Stimulated activated CD4-positive, alpha-beta T cell treated with anti-CD3 and anti-CD28 coated beads, Interleukin-4, amount 100 ng/mL, for 1 hour (primary cell): ENCODE measurements at places on chromosomes 4 and X.

GRCh38 chr4:52751487-52751911, 274 bp upstream of the ERVMER34-1 start:
- peak; percentile 3 for DNase-seq

DNA sequence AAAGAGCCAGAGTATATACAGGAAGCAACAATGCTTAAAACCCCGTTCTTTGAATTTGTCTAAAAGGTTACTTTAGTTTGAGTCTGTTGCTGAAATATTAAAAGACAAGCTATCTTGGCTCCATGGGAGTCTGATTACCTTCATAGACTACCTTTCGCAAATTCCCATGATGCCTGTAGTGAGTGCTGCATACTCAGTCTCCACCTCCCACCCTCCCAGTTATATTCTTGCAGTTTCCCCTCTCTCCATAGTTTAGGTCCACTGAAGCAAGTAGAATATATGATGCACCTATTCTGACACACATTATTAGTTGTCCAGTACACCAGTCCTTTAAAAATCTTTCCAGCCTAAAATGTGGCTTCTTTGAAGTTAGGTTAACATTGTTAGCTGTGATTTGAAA, 2.4 kb downstream of the CNKSR2 start:
- DNase-seq: no peak

DNA sequence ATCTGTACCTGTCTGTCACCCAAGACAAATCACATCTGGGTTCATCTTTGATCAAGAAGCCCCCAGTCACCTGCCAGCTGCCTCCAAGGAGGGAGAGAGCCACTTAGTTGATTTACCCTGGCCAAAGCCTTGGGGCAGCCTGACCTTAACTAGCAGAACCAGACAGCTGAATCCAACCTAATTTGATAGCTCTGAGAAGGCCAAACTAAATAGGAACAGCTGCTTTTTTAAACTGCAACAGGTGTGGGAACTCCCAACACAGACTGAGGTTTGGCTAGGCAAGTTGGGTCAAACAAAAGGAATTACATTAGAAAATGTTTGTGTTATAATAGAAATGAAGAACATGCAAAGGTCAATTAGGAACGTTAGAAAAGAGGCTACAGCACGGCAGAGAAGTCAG, 375.7 kb downstream of the NLGN4X start:
- DNase-seq: no peak

DNA sequence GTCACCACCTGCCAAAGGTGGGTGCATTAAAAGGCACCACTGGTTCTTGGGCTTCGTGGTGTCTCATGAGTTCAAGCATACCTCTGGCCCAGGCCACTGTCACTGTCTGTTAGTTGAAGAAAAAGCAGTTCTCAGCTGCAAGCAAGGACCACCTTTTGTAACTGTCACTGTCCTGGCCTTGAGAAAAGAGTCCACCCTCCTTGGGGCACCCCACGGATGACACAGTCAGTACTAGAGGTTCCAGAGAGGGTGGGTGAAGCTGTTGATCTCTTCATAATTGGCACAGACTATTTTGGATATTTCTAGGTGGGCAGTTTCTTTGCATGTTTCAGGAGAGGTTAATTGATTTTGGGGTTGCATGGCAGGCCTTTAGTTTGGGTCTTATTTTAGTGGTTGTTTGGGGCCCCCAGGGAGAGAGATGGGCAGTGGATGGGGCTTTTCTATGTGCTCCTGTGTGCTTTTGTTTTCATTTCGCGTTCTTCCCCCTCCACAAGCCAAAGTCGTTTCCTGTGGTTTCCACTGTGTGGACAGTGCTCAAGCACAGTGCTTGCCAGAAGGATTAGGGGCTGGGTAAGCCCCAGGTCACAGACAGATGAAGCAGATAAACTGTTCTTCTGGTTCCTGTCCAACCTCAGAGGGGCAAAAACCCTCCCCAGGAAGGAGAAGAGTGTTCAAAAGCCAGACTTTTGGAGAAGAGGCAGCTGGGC, 156.2 kb upstream of the PPP1R2C start:
- DNase-seq: no peak

DNA sequence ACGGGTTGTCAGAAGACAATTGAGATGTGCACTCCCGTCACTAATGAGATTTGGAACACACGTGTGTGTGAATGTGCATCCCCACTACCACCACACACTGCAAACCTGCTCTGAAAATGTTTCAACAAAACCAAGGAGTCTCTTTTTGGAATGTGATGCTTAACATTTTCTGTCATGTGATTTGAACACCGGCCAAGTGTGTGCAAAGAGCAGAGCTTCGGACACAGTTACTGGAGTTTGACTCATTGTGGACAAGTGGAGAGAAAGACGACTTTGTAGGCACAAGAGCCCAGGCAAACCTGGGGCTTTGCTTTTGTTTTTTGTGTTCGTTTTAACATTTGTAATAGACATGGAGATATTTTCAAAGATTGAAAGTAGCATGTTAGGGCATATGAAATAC, 49.2 kb downstream of the CCKAR start:
- no peak for DNase-seq

- DNase-seq: no peak
Measured at GRCh38 chr4:19623866-19624265, 627.8 kb upstream of the SLIT2 start.

DNA sequence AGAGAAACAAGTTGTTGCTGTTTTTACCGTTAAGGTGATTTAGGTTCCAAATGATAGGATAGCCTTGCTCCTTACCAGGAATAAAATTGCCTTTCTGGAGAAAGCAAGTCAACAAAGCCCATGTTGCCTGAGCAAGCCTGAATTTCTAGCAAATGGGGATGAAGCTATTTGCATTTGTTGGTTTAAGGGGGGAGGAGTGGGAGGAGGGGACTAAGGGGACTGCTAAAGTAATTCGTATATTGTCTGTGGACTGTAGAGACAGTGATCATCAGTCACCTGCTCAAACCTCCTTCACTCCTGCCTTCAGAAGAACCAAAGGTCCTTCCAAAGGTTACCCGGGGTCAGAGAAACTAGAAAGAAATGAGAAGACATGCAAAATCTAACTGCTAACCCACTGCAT, 65.8 kb downstream of the SCML2 start:
- DNase-seq: no peak

DNA sequence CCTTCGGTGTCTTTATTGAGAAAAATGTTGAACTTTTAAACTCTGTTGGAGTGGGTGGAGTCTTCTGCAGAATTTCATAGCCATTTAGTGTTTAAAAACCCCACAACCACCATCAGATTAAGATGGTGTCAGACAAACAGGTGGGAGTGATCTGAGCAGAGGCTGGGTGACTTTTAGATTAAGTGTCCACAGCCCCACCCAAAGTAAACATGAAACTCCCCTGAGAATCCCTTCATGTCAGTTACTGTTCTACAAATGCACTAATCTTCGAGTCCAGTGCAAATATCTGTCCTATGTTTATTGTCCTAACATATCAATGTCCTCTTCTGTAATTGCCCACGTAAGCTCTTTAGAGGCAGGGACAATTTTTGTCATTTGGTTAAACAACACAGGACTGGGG, 175.6 kb upstream of the RBPJ start:
- no peak for DNase-seq

- DNase-seq: no peak
Measured at GRCh38 chr4:39730072-39730471, 32.1 kb downstream of the UBE2K start.

- DNase-seq: no peak
Measured at GRCh38 chr4:43277003-43277402, 384.5 kb downstream of the GRXCR1 start.

GRCh38 chr4:186416451-186417060, 138.8 kb downstream of the MTNR1A start:
- no peak for DNase-seq

DNA sequence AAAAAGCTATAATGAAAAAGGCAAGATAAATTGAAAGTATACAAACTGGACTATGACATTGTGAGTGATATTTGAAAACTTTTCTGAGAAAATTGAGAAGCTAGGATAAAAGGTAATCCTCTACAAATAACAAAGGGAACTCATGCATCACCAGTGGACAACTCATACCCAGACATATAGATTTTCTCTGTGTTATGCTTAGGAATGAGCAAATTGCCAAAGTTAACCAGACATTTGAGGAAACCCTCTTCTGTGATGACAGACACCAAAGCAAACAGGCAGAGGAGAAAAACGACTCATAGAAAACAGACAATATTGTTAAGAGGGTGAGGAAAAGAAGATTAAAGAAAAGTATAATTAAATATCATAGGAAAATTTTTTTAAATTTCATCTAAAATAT, 186.5 kb downstream of the MAB21L2 start:
- DNase-seq: no peak

- no peak for DNase-seq
Measured at GRCh38 chr4:53205970-53206369, 159.9 kb downstream of the SCFD2 start.

DNA sequence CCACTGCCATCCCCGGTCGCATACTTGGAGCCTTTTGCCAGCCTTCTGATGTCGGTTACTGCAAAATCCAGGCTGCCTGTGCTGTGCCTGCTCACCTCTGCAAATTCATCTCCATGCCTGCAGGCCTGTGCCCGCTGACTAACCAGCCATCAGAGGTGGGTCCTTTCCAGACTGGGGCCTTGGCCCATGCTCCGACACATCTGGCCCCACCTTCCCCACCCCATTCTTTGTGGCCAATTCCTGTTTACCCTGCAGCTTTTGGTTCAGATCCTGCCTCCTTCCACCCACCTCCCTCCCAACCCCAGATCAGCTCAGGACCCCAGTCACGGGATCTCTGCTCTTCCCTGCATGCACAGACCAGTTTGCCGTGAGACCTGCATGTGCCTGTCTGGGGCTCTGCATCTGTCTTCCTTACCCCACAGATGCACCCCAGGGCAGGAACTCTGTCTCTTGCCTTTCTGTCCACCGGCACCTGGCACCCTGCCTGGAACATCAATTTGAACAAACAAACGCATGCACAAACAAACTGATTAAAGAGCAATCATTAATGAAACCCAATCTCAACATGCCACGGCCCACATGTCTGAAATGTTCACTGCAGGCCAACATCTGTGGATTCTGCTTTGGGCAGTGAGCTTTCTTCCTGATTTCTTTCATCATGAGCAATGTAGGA, 112.8 kb upstream of the PSAPL1 start:
- DNase-seq: no peak

GRCh38 chr4:182826391-182826790, 90.8 kb downstream of the DCTD start:
- DNase-seq: no peak

- no peak for DNase-seq
Measured at GRCh38 chrX:17531500-17531899, 156.5 kb downstream of the NHS start.

DNA sequence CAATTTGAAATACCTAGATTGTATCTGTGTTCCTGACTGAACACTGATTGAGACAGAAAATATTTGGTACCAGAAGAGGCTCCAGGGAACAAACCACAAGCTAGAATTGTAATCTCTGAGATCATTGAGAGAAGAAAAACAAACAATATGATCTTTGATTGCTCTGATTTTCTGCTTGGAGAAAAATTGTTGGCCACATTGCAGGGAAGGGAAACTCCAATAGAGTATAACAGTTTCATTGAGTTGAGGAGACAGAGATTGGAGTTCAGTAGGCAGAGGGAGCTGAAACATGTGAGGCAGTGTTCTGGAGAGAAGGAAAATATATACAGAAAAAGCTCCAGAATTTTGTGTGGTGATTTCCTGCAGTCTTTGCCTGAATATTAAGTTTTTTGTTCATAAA, 158.2 kb downstream of the C4orf33 start:
- DNase-seq: no peak

- DNase-seq: no peak
Measured at GRCh38 chrX:72297953-72298730, 7.6 kb downstream of the CITED1 start.

DNA sequence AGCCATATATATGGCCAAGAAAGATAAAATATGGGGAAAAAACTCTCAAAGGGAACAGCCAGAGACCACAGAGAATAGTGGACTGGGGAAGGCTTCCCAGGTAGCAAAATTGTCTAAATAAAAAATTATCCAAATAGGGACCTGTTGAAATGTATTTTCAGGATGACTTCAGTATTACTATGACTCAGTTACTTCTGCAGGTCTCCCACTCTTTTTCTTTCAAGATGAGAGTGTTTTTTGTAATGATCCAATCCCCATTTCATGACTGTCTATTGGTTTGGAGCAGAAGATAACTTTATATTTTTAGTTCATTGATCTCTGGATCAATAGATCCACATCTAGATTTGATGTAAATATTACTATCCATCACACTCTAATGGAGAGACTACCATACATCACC, 372.1 kb upstream of the EMCN start:
- no peak for DNase-seq

DNA sequence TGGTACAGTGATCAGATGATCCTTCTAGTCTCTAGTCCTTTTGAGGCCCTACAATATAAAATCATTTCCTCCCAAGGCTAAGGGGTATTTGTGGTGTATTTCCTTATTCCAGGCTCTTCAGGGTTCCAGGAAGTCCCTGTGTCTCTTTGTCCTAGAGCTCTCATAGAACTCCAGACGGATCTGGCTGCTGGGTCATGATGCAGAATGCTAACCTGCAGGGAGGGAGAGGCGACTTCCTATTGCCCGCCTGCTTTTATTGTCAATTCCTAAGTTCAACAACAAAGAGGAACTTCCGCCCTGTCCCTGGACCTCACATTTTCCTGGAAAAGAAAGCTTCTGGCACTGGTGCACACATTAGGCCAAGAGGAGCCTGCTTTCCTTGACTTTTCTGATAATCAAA, 45.9 kb upstream of the ZNF827 start:
- no peak for DNase-seq

DNA sequence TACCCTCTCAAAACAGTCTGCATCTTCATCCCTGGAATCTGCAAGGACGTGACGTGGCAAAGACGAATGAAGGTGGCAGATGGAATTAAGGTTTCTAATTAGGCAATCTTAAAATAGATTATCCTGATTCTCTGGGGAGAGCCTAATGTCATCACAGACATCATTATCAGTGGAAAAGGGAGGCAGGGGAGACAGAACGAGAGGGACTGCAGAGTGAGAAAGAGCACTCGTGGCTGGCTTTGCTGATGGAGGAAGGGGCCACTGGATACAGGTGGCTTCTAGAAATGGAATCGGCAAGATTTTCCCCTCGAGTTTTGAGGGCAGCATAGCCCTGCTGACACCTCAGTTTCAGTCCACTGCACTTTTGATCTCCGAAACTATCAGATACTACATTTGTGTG, 110.6 kb downstream of the ASMT start:
- no peak for DNase-seq

GRCh38 chrX:57929373-57929772, 19.1 kb upstream of the ZXDA start:
- no peak for DNase-seq

- DNase-seq: no peak
Measured at GRCh38 chr4:24690436-24690835, 104.9 kb upstream of the SOD3 start.

DNA sequence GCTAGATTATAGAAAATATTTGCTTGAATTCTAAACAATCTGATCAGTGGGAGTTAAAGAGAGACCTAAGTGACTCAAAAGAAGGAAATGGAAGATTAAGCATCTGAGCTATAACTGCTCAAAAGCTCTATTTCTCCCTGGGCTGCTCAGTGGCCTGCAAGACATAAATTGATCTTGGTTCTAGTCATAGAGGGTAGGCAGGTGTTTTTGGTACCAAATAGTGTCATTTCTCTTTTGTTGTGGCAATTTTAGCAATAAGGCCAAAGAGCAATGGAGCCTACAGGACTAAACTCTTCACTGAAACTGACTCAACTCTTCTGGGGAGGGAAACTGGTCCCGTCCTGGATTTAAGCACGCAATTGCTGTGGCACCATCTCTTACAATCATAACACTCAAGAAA, 33.9 kb upstream of the BMP2K start:
- no peak for DNase-seq

GRCh38 chrX:49053223-49054072, 5.4 kb upstream of the CCDC120 start:
- peak; percentile 65 for DNase-seq

- no peak for DNase-seq
Measured at GRCh38 chr4:64340218-64341110, 68.8 kb downstream of the TECRL start.
